IPS DF 19.7 (cell line): ENCODE measurements at places on chromosomes 2 and 18.

GRCh38 chr2:144738749-144739148, 218.8 kb upstream of the ZEB2 start:
- DNase-seq = no peak

DNA sequence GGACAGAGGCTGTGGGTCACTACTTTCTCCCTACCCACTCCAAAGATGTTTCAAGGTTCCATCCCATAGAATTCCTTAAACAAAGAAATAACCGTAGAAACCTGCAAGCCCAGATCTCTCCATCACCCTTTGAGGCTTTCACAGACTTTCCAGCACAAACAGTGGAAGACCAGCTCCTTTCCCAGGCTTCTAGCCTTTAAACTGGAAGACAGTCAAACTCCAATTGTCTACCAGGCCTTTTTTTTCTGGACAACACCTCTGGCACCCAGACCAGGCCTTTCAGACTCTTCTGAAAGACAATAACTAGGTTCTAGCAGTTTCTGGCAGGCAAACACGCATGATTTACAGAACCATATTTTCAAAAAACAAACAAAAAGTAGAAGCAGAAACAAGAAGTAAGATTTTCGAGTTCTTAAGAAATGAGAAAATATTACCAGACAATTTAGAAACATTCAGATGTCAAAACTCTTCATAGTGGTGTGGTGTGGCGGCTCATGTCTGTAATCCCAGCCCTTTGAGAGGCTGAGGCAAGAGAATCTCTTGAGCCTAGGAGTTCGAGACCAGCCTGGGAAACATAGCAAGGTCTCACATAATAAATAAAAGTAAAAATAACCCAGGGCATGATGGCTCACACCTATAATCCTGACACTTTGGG, 106.8 kb upstream of the MSH2 start:
- DNase-seq = no peak

DNA sequence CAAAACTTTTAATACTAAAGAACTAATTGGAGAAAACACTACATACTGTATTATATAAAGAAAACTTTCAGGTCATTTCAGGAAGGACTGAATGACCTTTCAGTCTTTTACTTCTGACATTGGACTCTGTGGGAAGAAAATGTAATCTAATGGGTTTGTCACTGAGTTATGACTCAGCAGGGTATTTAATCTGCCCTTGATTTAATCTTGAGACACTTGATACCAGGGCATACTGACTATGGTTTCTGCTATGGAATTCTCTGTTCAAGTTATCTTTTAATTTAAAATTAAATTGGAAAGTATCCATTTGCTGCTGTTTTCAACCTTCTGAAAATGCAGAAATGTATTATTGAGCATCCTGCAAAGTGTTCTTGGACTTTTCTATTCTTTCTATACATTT, 354.2 kb upstream of the GALNT5 start:
- DNase-seq = no peak

GRCh38 chr2:41768310-41768709, 279.5 kb upstream of the PKDCC start:
- DNase-seq = no peak

DNA sequence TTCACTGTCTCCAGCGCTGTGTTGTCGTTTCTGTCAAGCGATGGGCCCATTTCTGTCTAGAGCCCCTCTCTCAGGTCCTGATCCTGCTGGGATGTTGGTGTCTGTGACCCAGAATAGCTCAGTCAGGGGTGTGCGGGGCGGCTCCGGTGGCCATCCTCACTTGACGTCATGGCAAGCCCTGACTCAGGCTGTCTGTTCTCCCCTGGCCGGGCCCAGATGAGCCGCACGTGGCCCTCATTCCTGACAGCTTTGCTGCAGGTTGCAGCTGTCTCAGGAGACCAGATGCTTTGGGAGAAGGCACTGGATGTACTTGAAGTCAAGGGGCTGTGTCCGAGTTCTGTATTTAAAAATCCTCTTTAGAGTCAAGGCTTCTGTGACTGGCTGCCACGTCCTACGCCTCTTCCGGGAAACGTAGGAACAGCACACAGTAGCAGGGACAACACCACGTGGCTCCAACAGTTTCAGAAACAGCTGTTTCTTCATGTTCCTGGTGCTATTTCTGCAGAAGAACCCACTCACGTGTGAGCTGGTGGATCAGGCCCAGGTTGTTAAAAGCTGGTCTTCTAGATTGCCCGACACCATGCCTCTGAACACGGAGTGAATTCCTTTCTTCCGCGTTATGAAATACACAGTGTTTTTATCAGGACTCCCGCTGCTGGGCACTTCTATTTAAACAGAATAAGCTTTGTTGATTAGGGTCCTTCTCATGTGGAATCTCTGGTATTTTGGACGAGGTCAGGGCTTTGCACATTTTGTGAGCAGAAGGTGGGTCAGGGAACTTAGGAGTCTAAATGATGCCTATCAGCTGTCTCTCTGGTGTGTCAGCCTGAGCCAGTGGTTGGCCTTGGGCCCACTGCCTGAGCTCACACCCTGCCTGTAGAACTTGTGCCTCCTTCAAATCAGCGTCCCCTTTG, 28.3 kb upstream of the NTSR2 start:
- no peak for DNase-seq
